ENCODE measurements at places on chromosomes 7 and 10.

GRCh38 chr7:90320801-90321494 lies at the start of gene FAM237B:
FAM237B (minus strand) TSS chr7:90321304; CDS start chr7:90319748, 1,556 bp downstream.
- no peak for DNase-seq

DNA sequence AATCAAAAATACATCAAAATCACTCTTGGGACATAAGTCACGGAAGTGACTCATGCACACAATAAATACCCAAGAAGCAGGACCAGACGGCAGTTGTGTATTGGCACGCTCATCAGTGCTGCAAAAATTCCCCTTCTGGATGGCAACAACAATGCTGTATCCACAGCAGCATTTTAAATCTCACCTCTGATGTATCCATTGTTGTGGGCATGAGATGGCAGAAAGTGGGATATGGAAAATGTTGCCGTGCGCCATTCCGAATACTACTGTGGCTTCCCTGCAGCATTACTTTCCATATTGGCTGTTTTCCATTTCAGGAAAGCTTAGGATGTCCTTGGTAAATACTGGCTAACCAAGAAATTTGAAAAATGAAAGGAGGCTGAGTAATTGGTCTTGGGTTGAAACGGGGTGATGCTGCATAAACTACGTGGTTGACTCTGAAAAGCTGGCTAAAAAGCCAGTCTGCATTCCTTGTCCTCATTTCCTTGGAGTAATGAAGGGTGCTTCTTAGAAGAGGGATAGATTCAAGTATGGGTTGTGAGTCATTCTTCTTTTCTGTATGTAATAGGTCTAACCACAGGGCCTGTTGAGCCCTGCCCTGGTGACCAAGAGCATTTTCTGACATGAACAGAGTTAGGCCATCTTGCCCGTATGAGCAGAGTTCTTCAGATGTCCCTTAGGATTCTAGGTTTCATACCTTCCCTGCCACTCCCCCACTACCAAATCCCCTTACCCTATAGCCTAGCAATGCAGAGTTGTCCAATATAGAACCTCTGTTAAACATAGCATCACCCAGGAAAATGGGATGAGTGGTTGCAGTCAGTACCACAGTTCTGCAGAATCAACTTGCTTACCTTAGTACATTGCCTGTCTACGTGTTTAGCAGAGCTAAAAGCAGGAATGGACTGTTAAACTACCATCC lies 36.3 kb upstream of the TOMM7 start:
- DNase-seq = no peak

GRCh38 chr7:134789967-134790685 lies 10.7 kb downstream of the CALD1 start:
- no peak for DNase-seq

DNA sequence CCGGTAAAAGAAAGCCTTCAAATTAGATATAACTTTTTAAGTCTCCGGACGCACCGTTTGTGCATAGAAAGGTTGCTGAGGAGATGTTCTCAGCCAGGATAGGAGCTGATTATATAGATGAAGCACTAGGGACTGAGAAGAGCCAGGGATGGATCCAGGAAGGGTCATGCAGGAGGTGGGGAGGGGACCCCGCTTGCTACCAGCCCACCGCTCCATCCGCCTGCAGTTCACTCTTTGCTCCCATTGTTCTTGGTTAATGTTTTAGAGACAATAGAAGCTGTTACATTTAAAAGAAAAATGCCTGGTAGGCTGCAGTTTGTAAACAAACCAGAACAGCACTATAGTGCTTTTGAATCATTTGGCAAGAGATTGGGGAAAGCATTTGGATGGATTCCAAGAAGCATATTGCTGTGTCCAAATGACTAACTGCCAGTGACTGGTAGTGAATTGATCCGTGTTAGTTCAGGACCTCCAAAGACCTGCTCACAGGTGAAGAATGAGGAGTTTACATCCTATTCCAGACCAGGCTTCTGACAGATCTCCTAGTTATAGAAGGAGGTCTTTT lies 175.9 kb upstream of the TAC1 start:
- no peak for DNase-seq

GRCh38 chr10:103896225-103896624 lies 21.8 kb downstream of the STN1 start:
- no peak for DNase-seq

GRCh38 chr10:31484431-31485135 lies 165.6 kb downstream of the ZEB1 start:
- DNase-seq = no peak

DNA sequence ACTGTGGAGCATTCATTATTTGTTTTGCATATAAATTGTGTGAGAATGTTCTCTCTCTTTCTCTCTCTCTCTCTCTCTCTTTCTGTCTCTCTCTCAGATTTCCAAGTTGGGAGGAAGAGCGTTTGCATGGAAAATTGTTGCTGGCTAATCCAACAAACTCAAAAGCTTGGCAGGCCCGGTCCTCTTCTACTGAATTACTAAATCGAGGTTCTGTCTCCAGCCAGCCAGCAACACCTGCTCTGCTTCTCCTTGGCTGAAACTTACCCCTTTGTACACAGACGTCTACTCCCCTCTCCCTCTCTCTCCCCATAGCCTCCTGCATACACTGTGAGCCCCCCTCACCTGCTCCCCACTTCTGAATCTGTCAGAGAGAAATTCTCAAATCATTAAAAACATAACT lies 996.4 kb upstream of the AUTS2 start:
- DNase-seq = no peak

DNA sequence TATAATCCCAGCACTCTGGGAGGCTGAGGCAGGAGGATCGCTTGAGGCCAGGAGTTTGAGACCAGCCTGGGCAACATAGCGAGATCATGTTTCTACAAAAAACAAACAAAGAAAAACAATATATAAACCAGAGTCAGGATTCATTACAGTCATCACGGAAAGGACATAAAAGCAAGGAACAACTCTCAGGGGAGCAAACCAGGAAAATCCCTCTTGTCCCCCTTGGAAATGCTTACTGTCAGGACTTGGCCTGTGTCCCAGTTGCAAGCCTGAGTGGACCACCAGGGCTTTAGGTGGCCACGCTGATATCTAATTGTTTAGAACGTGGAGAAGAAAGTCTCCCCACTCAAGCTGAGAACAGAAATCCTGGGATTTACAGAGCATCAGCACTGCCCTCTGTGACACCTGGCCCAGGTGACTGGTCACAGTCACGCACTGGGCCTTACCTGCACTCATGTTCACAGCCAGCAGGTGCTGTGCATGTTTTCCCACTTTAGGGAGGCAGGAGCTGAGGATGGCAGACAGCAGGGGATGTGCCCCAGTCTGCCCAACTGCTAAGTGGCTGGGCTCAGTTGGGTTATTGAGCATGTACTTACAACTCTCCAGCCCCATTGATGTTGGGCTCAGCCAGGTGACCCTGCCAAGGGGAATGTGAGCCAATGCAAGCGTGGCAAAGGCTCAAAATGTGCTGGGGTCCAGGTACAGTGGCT lies 60.9 kb downstream of the TMEM130 start:
- DNase-seq = no peak

- DNase-seq = no peak
Observed at GRCh38 chr10:24727786-24728185, 4.1 kb upstream of the ARHGAP21 start.

- DNase-seq = peak; percentile 81
Observed at GRCh38 chr7:39951226-39952194, 1.5 kb downstream of the CDK13 start.

DNA sequence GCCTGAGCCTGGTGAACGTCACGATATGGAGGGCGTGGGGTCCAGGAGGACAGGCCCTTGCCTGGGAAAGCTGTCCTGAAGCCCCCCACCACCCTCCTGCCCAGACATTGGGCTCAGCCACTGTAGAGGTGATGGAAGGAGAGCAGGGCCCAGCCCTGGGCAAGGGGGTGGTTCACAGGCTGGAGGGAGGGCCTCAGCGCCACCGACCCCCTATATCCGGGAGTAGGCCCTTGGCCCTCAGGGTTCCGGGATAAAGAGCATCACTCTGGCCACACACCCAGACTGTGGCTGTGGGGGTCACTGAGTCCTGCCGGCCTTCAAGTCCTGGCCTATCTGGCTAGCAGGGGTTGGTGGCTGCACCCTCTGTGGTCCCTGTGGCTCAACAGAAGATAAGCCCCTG lies 55.3 kb upstream of the GTF2IRD1 start:
- no peak for DNase-seq

GRCh38 chr10:17703706-17704105 lies 48.3 kb upstream of the TMEM236 start:
- DNase-seq = no peak

- no peak for DNase-seq
Observed at GRCh38 chr7:72406820-72407403, 5.2 kb downstream of the CALN1 start.

DNA sequence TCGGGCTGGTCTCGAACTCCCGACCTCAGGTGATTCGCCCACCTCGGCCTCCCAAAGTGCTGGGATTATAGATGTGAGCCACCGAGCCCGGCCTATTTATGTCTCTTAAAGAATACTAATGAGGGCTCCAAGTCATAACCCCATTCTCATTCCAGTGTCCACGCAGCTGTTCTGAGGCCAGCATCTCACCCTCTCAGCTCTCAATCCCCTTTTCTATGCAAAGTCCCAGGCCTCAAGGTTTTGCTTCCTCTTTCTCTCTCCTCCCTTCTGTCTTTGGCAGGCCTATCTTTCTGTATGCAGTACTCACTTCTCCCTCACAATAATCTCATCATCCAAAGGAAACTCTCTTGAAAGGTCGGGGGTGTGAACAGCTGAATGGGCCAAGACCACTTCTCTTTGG lies 28.0 kb upstream of the VSIR start:
- no peak for DNase-seq

- no peak for DNase-seq
Observed at GRCh38 chr7:134694299-134694698, 47.6 kb downstream of the BPGM start.

GRCh38 chr7:117590191-117590590 lies 110.4 kb downstream of the CFTR start:
- no peak for DNase-seq

DNA sequence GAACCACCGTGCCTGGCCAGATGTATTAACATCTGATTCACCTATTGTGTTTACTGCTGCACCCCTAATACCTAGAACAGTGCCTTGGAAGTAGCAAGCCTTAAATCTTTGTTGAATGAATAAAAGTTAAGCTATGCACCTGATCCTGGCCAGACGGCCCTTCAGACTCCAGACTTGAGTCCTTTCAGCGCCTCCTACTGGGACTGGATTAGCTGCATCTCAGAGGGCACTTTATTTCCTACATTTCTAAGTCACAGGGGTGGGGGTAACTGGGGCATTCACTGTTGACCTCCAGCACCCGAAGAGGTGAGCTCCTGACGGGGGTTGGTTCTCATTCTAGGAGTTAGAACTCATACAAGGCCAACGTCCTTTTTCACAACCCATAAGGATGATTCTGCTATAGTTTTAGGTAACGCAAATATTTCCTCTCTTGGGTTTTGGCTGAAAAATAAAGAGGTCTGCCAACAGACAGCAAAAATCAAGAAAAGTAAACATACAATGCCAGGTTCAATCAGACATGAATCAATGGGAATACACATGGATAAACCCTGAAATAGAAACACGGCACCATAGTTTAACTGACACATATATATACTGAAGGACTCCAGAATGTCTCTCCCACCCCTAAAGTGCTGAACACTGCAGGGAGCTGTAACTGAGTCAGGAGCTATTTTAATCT lies 48.0 kb upstream of the DLG5 start:
- DNase-seq = peak; percentile 43

DNA sequence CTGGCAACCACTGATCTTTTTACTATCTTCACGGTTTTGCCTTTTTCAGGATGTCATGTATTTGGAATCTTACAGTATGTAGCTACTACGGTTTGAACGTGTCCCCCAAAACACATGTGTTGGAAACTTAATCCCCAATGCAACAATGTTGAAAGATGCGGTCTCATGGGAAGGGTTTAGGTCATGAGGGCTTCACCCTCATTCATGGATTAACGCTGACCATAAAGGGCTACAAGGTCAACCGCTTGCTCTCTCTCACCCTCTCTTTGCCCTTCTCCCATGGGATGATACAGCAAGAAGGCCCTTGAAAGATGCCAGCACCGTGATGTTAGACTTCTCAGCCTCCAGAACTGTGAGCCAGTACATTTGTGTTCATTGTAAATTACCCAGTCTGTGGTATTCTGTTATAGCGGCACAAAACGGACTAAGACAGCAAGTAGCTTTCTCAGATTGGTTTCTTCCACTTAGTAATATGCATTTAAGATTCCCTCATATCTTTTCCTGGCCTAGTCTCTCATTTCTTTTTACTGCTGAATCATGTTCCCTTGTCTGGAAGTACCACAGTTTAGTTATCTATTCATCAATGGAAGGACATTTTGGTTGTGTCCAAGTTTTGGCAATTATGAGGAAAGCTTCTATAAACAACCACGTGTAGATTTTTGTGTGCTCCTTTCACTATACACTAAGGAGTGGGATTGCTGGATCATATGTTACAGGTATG lies 3.0 kb upstream of the CRYGN start:
- no peak for DNase-seq

- no peak for DNase-seq
Observed at GRCh38 chr7:148650232-148650858, 48.4 kb upstream of the CUL1 start.

- peak; percentile 89 for DNase-seq
Observed at GRCh38 chr7:31633894-31634494, 53.0 kb upstream of the PPP1R17 start.

DNA sequence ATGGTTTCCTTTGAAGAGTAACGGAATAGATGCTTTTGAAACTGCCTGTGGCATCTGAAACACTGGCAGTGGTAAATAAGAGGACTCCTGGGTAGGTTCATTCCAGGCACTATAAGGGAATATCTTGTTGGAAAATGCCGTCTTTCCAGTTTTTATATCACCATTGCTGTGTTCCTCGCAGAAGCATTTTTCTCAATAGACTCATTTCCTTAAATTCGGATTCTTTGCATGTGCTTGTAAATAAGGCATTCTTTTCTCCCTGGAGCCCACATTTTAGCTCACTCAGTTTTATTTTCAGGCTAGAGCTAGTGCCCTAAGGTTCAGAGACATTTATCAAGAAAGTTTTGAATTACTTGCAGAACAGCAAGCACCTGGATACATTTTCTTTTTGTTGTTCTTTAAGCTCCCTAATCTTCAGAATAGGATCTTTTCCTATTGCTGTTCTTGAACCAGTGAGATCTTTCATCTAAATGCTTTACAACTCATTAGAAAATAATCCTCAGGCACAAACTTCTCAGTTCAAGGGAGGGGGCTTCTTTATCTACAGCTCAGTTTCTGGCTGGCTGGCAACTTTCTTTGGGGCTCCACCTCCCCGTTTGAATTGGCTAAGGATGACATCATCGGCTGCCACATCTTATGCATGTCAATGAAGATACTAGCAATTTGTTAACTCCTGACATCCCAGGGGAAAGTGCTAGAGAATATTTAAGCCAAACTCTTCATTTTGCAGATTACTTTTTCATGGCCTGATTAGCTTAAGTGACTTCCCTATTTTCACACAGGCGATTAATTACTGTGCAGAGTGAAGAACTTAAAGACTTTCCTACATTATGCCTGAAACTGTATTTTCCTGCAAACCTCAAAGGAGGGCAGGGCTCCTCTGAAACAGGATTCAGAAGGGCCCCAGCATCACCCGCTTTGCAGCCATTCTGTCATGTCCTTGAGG lies 133.7 kb upstream of the RSU1 start:
- no peak for DNase-seq

- DNase-seq = no peak
Observed at GRCh38 chr10:89985446-89985845, 284.1 kb downstream of the KIF20B start.

GRCh38 chr10:84427903-84428650 lies 99.7 kb downstream of the CCSER2 start:
- no peak for DNase-seq

- DNase-seq = no peak
Observed at GRCh38 chr10:88089498-88089897, 226.1 kb downstream of the PTEN start.
